Foreskin fibroblast (primary cell): ENCODE measurements at places on chromosomes 1 and 21.
A peak's percentile ranks its signal among the peaks of the same experiment; 100 is the strongest.

DNA sequence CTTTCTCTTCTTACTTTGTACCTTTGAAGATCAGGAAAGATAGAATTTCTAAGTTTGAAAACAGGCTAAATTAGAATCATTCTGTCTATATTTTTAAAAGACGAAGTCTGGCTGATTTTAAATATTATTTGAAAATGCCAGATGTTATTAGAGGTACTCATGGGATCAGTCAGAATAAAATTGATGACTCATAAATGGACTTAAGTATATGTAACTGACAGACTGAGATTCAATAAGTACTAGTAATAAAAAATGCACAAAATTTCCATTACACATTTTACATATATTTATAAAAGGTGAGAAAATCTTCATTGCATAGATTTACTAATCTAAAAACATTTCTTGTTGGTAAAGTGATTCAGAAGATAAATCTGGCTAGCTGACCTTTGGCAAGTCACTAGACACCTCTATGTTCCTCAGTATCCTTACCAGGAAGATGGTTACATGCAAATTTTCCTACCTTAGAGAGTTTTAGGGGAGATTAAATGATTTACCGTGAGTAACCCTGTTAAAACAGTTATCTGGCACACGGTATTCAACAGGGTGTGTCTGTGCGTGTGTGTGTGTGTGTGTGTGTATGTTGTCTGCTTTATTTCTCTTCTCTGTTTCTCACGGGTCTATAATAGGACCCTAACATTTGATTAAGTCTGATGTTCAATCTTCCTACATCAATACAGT, 189.0 kb downstream of the RUNX1 start:
- DNase-seq: no peak

GRCh38 chr21:21715266-21715969, 717.2 kb downstream of the NCAM2 start:
- DNase-seq: peak; percentile 83

- DNase-seq: no peak
Observed at GRCh38 chr1:246788895-246789338, 64.7 kb downstream of the SCCPDH start.

GRCh38 chr21:42187976-42188653, 30.8 kb upstream of the ABCG1 start:
- no peak for DNase-seq

DNA sequence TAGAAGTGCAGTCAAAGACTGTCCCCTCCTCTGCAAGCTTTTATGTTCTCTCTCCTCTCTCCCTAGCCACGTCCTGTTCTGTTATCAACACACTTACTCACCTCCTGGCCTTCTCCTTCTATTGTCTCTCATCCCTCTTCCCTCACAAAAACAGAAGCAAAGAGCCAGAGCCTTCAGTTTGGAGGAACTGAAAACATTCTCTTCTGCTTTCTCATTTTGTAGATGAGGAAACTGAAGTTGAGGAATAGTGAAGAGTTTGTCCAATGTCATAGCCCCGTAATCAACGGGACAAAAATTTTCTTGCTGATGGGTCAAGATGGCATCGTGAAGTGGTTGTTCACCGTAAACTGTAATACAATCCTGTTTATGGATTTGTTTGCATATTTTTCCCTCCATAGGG, 1.9 kb downstream of the NLRP3 start:
- DNase-seq: no peak

- no peak for DNase-seq
Observed at GRCh38 chr1:90318431-90318830, 323.5 kb downstream of the ZNF326 start.

DNA sequence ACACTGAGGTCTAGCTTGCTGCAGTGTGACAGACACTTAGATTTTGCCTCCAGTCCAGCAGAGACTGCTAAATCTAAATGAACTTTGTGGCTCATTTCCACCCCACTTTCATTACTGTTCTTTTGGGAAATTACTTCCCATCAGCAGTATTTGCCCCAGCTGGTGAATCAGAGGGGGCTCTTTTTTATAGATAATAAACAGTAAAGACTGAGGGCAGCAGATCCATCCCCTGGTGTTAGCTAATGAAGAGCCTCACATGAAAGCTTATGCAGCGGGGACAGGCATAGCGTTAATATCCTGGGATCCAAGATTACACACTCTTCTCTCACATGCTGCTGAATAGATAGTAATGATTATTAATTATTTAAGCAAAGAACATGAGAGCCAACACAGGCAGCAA, 6.4 kb upstream of the CTNNBIP1 start:
- DNase-seq: no peak

GRCh38 chr1:26378088-26378878, 5.7 kb upstream of the ZNF683 start:
- peak; percentile 93 for DNase-seq

- no peak for DNase-seq
Observed at GRCh38 chr21:46221664-46222435, 6.7 kb downstream of the LSS start.

- no peak for DNase-seq
Observed at GRCh38 chr1:159600894-159601293, 13.3 kb downstream of the APCS start.

- DNase-seq: peak; percentile 22
Observed at GRCh38 chr1:207495801-207496792, at the start of gene CR1. TSS of gene CR1 (plus strand) at chr1:207496157. CDS start at chr1:207496268, 111 bp downstream.

GRCh38 chr1:230340526-230341161, 85.5 kb downstream of the PGBD5 start:
- no peak for DNase-seq

DNA sequence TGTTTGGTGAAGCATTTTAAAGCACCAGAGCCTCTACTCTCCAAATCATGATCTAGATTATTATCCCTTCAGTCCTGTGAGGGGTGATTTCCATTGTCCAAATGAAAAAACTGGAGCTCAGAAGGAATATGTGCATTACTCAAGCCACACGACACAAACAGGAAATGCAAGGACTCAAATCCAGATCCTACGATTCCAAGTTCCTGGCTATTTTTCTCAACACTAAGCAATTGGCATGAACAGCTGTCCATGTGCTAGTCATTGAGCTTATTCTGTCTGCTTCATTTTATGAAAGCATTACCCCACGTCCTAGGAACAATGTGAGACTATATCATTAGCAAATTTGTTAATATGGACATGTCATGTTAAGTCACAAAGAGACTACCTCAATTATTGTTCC, 273.1 kb upstream of the LYPLAL1 start:
- no peak for DNase-seq

- DNase-seq: no peak
Observed at GRCh38 chr1:8625491-8625890, 191.9 kb downstream of the RERE start.

GRCh38 chr1:99239690-99240089, 24.6 kb upstream of the PLPPR4 start:
- no peak for DNase-seq

DNA sequence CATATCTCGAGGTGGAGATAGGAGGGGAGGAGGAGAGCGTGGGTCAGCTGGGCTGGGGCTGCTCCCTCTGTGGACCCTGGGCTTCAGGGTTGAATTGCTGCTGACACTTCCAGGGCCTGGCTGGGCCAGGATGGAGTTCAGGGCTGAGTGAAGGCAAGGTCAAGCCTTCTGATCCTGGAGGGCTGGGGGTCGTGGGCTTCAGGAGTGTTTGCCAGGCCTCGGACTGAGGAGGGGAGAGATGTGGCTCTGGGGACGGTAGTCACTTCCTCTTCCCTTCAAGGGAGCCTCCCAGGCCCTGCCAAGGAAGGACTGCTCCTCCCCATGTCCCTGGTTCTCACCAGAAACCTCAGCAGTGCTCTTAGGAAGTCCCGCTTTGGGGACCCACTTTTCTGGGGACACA, 12.1 kb upstream of the FAM131C start:
- DNase-seq: no peak

- DNase-seq: peak; percentile 6
Observed at GRCh38 chr21:32921632-32922230, 104.0 kb upstream of the OLIG2 start.

- DNase-seq: no peak
Observed at GRCh38 chr1:4935807-4936206, 281.4 kb downstream of the AJAP1 start.

DNA sequence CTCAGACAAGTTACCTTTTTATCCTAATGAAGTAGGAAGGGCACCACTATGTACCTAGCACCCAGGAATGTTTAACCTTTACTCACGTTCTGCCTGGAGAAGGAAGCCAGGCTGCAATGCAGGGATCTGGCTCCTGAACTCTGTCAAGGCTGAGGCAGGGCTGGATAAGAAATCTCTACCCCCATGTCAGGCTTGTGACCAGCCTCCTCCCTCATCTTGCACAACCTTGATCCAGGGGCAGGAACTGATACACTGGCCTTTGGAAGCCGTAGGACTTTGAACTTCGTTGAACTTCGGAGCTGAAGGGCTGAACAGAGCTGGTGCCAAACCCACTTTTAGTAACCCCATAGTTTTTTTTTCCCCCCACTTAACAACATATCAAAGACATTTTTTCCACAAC, 8.0 kb upstream of the AKR1A1 start:
- no peak for DNase-seq

GRCh38 chr1:225354906-225355305, 72.9 kb downstream of the LBR start:
- no peak for DNase-seq

- no peak for DNase-seq
Observed at GRCh38 chr21:42237577-42237976, 18.6 kb downstream of the ABCG1 start.

- DNase-seq: no peak
Observed at GRCh38 chr1:66452982-66453381, 81.0 kb upstream of the SGIP1 start.

GRCh38 chr1:3065396-3065795, 3.6 kb upstream of the PRDM16 start:
- no peak for DNase-seq

DNA sequence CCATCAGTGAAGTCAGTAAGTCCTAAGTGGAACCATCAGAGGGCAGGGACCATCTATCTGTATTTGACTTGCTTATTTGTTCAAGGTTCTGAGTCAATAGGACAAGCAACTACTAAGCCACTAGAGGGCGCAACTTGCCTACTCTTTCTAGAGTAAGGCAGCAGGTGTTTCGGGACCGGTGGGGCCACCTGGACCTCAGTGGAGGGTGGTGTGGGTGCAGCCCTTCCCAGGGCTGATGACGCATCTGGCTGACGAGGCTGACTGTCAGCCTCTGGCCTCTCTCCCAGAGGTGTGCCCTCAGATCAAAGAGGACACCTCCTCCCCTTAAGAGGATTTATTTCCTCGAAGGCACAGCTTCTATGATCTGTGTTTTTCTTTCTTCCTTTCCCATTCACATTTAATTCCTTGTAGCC, 6.6 kb downstream of the CBR3 start:
- peak; percentile 66 for DNase-seq

GRCh38 chr1:96073100-96073499, 648.5 kb upstream of the PTBP2 start:
- no peak for DNase-seq

GRCh38 chr1:208142590-208143382, 101.4 kb downstream of the PLXNA2 start:
- peak; percentile 47 for DNase-seq

DNA sequence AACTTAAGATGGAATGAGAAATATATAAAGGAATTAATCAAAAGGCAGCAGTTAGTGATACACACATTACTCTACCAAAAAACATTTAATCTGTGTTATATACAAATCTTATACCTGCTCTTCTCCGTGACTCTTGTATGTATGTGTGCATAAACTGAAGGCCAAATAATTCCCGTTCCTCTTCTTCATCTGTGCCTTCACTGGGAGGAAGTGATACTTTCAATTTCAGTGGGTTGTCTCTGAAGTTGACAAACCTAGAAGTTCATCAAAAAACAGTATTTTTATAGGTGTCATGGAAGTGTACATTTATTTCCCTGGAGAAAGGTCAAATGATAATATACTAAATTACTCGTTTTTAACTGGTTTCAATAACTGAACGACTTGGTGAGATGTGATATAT, 19.3 kb downstream of the TRMT13 start:
- no peak for DNase-seq

- DNase-seq: no peak
Observed at GRCh38 chr1:158494796-158495195, 22.8 kb downstream of the OR10R2 start.

DNA sequence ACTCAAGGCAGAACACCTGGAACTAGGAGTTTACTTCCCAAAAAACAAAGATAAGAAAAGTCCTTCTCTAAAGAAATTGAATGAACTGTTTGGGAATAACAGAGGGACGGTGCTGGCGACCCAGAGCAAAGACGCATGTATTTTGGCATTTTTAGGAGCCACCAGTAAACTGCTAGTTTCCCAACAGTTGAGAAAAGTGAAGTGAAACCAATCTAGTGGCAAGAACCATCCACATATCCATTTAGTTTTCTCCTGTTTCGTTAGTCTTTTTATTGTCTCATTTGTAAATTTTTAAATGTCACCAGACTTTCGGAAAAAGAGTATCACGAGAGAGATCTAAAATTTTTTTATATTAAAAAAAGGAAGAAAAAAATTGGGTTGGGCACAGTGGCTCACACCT, 30.2 kb downstream of the ODF2L start:
- no peak for DNase-seq

DNA sequence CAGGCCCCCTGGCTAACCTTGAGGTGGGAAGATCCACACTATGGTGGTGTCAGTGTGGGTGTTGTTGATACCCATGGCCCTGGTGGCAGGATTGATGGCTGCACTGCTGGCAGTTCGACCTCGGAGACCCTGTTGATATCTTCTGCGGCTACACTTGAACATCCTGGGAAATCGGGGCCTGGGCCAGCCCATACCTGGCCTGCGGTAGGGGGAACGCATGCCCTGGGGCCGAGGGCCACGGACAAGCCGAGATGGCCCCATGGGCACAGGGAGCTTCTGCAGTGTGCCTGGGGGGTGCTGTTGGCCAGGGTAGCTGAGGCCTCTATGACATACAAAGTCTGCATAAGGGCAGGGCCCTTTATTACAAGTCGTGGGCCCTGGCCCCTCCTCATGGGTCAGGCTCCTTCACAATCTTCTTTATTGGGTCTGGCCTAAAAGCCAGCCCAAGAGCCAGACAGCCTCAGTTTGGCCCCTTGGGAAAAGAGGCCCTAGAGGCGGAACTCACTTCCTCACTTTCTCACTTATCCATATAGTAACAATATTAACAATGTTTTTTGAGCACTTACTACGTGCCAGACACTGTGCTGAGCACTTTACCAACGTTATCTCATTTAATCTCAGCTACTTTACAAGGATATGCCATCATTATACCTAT, at the start of gene P3R3URF:
Gene P3R3URF, minus strand, starts transcription at position 278 of the 655 bp plus-strand sequence. Its CDS starts 17 bp downstream, at position 261.
- no peak for DNase-seq
